ENCODE measurements at places on chromosomes 16 and 17.

DNA sequence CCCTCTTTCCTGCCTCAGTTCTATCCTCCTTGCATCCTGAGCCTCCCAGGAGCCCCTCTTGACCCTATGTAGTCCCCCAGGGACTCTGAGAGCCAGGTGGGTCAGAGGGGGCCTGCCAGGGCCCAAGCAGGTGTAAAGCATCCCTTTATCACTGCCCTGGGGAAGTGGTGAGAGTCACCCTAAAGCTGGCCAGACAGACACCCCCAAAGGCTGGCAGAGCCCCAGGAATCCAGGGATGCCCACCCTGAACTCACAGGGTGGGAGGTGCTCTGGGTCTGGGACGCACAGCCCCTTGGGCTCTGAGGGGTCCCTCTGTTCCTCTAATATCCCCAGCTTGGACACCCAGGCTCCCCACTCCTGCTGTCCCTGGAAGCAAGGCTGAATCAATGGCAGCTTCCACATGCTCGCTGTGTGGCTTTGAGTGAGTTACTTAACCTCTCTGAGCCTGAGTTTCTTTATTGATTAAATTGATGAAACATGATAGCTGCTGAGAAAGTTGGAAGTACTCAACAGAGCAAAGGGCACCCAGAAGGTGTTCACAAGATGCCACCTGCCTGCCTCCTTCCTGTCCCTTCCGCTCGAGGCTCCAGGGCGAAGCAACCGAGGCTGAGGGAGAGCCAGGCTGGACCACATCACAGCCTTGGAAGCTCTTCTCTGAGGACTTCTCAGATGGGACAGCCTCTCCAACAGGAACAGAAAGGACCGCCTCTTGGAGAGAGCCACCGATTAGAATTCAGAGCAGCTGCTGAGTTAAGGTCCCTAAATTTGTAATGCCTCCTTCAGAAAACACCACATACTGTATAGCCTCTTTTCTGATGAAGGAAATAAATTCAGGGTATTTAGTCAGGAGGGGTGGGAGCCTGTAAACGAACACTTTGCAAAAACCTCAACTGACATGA lies 67.1 kb upstream of the DOC2B start:
- no peak for DNase-seq

GRCh38 chr17:57091186-57091618 lies 6.2 kb downstream of the AKAP1 start:
- no peak for DNase-seq

DNA sequence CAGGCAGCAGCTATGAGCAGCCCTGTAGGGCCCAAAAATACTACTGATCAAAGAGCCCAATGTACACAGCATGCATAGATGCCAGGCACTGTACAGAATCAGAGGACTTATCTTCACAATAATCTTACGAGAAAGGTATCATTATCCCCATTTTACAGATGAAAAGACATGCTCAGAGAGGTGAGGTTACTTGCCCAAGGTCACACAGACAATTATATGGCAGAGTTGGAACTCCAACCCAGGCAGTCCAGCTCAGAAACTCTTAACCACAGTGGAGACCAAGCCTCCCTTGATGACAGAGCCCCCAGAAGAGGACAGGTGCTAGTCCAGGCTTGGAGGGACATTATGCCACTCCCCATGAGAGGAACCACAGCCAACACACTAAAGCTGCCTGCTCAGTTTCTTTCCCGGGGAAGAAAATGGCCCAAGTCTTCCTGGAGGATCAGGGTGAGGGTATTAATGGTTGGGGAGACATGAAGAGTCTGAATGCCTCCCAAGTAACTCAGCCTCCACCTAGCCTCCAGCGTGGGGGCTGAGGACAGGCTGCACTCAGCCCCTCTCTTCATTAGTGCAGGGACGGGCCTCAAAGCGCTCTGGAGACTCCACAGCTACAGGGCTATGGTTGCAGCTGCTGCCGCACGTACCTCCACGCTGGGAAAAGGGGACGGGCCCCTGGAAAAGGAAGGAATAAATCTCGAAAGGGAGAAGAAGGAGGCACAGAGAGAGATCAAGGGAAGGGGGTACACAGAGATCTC lies 826 bp downstream of the UNC119 start:
- DNase-seq: no peak

DNA sequence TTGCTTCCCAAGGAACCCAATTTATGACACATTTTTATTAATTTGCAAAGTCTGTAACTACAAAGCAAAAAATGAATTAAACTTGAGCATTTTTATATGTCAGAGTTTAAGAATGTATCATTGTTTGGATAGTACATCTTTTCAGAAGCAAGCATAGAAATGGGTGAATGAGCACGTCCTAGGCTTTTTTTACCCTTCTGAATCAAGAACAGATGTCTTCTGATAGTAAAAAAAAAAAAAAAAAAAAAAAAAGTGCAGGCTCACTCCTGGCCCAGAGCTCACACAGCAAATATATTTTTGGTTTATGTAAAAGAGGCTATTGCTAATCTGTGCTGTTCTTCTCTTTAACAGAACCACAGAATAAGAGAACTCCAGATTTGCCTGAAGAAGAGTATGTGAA lies 6.3 kb downstream of the TERF2IP start:
- no peak for DNase-seq

DNA sequence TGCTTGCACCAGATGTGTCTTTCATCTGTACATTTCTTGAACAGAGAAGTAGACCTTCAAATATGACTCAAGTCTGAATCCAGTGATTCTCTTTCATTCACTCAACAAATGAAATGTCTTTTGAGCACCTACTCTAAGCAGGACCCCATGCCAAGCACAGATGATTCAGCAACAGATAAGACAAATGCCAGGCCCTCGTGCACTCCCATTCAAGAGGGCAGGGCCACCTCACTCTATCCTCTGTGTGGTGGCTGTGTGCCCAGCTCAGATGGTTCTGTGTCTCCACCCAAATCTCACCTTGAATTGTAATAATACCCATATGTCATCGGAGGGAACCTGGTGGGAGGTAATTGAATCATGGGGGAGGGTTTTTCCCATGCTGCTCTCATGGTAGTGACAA lies 74.1 kb upstream of the NKD1 start:
- DNase-seq: no peak

DNA sequence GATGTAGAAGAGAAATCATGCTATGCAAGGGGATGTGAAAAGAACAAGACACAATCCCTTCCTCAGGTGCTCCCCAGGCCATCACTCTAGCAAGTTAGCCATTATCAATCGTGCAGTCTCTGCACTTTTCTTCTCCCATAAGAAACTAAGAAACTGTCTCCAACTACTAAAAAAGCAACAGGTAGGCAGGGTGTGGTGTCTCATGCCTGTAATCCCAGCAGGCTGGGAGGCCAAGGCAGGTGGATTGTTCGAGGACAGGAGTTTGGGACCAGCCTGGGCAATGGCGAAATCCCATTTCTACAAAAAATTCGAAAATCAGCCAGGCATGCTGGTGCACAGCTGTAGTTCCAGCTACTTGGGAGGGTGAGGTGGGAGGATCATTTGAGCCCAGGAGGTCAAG lies 13.8 kb downstream of the PARN start:
- no peak for DNase-seq

DNA sequence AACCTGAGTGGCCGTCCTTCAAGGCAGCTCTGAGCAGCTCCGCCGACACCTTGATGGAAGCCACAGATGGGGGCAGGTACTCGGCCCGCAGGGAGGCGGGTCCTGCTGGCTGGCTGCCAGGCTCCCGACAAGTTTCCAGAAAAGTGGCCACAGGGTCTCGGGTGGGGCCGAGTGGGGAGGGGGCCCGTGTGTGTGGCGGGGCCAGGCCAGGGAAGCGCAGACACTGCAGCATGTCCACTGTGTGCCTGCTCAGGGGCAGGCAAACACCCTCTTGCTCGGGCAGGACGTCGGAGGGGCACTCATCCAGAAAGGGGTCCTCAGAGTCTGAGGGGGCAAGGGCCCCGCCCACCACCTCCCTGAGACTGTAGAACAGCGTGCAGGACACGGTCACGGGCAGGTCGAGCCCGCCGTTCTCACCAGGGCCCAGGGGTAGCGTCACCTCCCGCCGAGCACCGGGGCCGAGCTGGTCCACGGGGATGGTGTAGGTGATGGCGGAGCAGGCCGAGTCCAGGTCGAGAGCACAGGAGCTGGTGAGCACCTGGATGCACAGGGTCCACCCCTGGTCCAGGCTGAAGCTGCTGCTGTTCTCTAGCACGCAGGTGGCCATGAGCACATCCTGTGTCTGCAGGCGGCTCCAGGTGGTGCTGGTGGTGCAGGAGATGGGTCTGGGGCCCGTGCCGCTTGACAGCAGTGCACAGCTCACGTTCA lies 5.1 kb downstream of the FAAP100 start:
- no peak for DNase-seq
